ENCODE measurements at places on chromosomes 3 and 15.

- no peak for DNase-seq
Measured at GRCh38 chr3:130728037-130728436, 18.6 kb downstream of the PIK3R4 start.

DNA sequence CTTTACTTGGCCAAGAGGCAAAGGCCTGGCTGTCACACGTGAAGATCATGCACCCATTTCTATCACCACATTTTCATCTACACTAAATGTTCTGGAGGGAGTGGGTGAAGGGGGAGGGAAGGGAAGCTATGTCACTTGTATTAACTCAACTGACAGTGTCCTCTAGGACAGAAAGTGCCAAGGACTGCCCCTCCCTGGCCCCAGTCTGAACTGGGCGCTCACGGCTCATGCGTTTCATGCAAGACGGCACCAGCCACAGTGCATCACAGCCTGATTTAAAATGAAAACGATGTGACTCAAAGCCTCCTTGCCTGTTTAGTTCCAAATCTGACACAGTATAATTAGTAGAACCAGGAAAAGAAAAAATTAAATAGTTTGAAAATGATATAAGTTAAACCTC is 20.8 kb upstream of the RAD18 start:
- no peak for DNase-seq

DNA sequence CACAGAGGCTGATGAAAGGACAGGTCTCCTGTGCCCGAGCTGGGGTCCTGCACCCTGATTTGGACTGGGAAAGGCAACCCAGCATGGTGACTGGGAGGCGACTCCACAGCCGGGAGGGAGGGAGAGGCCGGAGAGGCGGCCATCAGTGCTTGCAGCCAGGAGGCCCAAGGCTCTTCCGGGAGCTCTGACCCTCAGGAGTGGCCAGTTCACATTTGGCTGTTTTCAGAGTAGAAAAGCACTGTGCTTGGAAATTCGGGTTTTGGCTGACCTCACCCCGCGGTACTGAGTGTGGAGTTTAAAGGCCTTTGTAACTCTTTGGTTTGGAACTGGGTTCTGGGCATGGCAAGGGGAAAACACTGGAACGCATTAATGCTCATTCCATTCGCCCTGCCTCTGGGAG is 31.9 kb downstream of the SMAD6 start:
- DNase-seq = no peak

DNA sequence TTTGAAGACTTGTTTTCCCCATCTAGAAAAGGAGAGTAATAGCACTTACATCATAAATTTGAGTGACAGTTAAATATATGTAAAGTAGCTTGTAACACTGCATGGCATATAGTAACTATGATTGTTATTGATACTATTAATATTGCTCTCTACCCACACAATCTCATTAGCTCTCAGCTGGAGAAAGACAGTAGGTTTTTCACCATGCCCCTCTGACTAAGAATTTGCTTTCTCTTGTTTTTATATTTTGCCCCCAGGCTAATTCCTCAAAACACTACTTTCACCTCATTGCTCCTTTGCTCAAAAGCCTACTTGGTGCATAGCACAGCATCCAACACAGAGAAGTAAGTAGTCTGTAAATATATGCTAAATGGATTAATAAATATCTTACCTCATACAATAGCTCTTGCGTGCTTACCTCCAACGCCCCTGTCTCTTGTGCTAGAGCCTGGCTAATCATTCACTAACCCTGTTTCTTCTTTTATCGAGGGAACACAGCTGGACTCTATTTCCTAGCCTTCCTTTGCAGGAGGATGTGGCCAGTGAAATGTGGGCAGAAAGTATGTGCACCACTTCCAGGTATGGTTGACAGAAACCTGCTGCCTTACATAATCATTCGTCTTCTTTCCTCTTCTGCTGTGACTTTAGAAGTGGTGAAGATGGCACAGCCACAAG is 190.0 kb downstream of the PLCH1 start:
- no peak for DNase-seq

- no peak for DNase-seq
Measured at GRCh38 chr3:39284457-39284881, 4.6 kb upstream of the CX3CR1 start.

- no peak for DNase-seq
Measured at GRCh38 chr3:87997298-87997697, 61.5 kb downstream of the CGGBP1 start.

GRCh38 chr15:82043130-82043673 is 2.6 kb downstream of the MEX3B start:
- DNase-seq = peak; percentile 63

DNA sequence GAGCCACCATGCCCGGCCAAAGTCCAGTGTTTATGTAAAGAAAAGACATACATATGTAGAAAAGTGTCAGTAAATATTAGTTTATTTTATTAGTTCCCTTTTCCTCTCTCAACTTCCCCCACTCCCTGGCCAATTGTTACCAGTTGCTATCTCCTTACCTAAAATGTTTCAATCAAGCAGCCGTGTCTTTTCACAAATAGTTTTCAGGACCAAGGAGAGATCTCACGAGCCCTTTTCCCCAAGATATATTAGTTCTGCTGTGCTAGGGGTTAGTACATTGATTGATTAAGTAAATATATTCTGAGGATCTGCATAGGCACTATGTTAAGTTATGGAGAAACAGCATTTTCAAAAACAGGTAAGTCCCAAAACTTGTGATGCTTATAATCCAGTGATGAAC is 87.4 kb downstream of the ZIC4 start:
- DNase-seq = no peak

DNA sequence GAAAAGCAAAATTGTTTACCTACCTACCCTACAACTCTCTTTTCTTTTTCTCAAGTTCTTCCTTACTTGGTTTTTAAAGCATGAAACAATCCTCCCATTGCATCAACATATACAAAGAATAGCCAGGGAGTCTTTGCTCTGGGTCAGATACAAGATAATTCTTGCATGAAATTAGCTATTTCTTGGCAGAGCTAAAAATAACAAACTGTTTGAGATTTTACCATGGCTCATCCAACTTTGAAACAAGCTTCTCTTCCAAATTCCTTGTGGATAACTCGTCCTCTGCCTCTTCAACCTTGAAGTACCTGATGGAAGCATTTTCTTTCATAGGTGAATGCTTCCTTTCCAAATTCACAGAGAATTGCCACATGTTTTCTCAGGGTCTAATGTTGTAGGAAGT is 9.2 kb upstream of the CBLB start:
- DNase-seq = no peak

DNA sequence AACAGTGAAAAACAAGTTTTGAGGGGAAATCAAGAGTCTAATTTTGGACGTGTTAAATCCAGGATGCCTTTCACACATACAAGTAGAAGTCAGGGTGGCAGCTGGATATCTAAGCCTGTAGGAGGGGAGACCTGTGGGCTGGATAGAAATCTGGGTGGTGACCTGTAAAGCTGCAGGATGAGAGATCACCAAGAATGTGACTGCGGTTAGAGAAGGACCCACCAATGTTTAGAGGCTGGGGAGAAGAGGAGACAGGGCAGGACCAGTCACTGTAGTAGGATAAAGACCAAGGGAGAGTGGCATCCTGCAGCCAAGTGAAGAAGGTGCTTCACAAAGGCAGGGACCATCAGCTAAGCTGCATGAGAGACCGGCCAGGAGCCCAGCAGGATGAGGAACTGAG is 36.2 kb downstream of the MRAS start:
- no peak for DNase-seq

All from retina (tissue), 1 donor.